Germinal center (tissue), 1 donor: ENCODE measurements at places on chromosomes 11 and 22.

DNA sequence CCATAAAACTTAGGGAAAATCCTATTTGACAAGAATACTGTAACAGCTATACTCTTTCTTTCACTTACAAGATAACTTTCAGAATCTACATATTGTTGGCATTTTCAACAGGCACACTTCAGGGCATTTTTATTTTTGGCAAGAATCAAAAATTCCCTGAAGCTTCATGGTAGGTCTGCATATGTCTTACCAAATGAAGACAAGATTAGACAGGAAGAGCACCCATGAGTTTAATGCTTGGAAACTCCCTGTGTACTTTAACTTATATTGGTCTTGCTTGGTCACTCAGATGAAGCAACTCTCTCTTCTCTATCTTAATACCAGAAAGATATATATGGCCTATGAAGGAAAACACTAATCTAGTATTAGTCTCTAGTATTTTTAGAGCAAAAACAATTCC is 137.7 kb downstream of the ATG16L2 start:
- peak; percentile 54 for DNase-seq

DNA sequence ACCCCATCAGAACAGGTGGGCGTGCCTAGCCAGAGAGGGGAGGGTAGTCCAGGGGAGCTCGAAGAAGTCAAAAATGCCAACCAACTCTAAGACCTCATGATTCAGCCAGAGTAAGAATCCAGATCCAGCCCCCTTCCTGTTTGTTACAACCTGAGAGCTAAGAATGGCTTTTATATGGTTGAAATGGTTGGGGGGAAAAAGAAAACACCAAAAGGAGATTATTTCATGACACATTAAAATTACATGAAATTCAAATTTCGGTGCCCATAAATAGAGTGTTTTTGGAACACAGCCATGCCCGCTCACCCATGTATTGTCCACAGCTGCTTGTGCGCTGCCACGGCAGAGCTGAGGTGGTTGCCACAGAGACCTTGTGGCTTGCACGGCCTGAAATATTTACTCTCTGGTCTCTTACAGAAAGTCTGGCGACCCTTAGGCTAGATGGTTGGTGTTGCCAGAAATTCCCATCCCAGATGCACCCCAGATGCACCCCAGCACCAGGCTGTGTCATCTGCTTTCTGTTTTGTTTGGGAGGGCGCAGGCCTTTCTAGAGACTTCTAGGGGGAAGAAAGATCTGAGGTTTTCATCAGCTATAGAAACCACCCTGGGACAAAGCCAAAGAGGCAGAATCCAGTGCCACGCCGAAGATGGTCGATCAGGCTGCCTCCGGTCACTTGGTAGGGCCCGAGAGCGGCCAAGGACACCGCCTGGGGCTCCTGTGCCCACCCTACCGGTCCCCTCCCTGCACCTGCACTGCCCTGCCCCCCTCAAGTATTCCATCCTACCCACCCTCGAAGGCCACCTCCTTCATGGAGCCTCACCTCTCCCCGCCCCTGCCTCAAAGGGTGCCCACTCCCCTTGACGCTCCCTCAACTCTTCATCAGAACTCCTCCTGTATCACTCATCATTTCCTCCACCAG is 80.2 kb downstream of the DSCAML1 start:
- no peak for DNase-seq

- DNase-seq = no peak
Observed at GRCh38 chr22:39738746-39739145, 154.8 kb downstream of the ENTHD1 start.

DNA sequence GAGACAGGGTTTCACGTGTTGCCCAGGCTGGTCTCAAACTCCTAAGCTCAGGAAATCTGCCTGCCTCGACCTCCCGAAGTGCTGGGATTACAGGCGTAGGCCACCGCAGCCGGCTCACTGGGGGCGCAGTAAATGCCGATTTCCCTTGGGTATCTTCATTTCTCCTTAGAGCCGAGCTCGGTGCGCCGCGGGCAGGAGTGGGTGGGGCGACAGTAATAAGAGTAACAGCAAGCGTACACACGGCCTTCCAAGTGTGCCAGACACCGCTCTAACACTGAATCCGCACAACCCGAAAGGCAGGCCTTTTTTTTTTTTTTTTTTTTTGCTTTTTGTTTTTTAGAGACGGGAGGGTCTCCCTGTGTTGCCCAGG is 500 bp upstream of the ADSL start:
- DNase-seq = peak; percentile 58

DNA sequence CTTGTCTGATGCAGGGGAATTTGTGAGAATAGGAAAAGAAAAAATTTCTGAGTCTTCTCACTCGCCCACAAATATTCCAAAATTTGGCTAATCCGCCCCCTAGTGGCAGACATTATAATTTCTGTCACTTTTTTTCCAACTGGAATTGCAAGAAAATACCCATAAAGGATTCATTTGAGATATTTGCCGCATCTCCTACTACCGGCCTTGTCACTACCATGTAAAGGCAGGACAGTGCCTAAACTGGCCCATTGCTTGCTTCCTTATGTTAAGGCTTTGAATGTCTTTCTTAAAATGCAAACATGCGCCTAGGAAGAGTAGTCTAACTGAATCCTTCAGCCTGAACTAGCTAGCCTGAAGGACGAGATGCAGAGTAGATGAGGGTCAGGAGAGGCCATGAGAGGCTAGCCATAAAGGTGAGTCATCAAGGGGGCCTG is 9.3 kb upstream of the CEP295 start:
- peak; percentile 15 for DNase-seq

DNA sequence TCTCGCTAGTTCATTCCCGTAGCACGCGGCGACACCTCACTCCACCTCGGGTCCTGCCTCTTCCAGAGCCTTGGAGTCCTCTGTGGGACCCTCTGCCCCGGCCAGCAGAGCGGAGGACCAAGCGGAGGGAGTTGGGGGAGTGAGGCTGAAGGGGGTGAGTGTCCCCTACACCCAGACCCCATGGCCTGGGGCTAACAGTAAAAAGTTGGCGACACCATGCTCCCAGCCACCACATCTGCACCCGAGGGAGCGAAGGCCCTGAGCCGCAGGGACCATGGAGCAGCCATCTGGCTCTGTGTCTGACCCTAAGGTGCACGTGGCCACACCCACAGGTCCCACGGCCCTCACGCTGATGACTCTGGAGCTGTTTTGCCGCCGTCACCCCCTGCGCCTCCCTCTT is 293.8 kb downstream of the BRD1 start:
- no peak for DNase-seq

GRCh38 chr22:41021061-41021612 is 70.0 kb downstream of the RBX1 start:
- DNase-seq = no peak

- no peak for DNase-seq
Observed at GRCh38 chr11:34135439-34135838, 30.0 kb downstream of the NAT10 start.

- no peak for DNase-seq
Observed at GRCh38 chr11:92460213-92460612, 235.6 kb downstream of the FAT3 start.

GRCh38 chr11:4610258-4610935 is 2.4 kb upstream of the TRIM68 start:
- DNase-seq = no peak

GRCh38 chr11:100639140-100639539 is 47.9 kb upstream of the ARHGAP42 start:
- DNase-seq = no peak

GRCh38 chr11:120214581-120214980 is 3.7 kb downstream of the OAF start:
- no peak for DNase-seq

- DNase-seq = no peak
Observed at GRCh38 chr11:111258046-111258445, 12.5 kb downstream of the POU2AF2 start.

DNA sequence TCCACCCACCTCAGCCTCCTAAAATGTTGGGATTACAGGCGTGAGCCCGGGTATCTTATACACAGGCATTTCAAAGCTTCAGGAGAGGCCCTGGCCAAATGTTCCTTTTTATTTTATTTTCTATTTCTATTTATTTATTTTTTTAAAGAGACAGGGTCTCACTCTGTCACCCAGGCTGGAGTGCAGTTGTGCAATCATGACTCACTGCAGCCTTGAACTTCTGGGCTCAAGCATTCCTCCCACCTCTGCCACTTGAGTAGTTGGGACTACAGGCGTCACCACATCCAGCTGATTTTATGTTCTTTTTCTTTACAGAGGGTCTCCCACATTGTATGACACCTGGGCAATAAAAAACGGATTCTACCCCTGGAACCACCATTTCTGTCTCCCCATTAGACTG is 71.2 kb downstream of the FBXO7 start:
- no peak for DNase-seq

DNA sequence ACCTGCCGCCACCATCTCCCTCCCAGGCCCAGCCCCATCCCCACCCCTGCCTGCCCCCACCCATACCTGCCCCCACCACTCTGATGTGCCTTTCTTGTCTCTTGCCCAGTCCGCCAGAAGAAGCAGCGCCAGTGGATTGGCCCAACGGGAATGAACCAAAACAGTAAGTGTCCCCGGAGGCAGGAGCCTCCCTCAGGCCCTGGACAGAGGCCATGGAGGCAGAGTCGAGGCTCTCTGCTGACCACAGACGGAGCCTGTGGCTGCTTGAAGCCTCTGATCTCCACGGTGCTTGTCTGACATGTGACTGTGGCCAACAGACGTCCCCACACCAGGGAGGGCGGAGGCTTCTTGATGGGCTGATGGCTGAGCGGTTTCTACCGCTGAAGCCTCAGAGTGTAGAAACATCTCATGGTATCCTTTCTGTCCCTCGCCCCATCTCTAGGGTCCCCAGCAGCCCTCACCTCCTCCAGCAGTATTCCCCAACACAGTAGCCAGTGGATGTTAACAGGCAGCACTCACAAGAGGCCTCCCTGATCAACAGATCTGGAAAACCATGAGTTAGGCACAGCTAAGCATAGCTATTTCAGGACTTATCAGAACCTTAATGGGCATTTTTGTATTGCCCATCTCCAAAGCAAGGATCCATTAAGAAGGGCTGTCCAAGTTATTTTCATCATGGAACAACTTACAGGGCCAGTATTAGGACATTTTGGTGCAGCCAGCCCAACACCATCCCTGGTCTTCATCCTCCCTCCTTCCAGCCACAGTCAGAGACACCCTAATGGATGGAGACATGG is 21.7 kb downstream of the CD5 start:
- DNase-seq = no peak

GRCh38 chr11:120744016-120744994 is 232.8 kb downstream of the GRIK4 start:
- no peak for DNase-seq

- no peak for DNase-seq
Observed at GRCh38 chr11:9047964-9048523, 43.4 kb downstream of the SCUBE2 start.

DNA sequence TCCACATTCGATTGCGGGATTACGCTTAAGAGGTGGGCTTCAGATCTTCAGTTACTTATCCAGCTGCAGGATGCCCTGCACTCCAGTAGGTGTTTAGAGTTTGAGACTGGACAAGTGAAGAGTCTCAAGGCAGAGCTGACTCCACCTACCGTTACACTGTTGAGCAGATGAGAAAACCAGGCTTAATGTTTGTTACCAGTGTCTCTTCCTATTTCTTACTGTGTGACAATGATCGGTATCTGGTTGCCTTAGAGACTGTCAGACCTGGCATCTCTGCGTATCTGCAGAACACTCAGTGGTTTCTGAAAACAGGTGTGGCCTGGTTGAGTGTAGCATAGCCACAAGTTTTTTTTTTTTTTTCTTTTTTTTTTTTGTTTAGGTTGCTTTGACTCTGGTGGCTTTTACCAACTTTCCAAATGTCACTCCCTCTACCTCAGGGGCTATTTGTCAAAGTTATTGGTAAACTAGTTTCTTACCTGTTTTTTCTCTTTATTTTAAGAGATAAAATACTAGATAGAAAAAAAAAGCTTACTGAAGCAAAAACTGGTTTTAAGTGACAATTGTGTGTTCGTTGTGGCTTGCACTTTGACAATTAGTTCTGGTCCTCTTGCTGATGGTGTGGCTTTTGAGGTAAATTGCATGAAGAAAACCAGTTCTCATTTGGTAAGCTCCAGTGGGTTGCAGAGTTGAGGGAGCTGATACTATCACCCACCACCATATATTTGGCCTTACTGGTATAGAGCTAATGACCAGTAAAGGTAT is 284.8 kb downstream of the ETS1 start:
- peak; percentile 43 for DNase-seq

- DNase-seq = no peak
Observed at GRCh38 chr11:13896175-13896980, 66.1 kb upstream of the SPON1 start.

DNA sequence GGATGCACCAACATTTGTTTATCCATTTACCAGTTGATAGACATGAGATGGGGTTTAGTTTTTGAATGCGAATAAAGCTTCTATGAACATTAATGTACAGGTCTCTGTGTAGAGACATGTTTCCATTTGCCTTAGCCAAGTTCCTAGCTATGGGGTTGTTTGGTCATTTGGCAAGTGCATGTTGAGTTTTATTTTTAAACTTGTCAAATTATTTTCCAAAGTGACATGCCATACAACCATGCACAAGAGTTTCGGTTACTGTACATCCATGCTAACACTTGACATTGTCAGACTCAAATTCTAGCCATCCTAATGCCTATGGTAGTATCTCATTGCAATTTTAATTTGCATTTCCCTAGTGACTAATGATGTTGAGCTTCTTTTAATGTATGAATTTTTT is 70.5 kb upstream of the PARVA start:
- DNase-seq = no peak

DNA sequence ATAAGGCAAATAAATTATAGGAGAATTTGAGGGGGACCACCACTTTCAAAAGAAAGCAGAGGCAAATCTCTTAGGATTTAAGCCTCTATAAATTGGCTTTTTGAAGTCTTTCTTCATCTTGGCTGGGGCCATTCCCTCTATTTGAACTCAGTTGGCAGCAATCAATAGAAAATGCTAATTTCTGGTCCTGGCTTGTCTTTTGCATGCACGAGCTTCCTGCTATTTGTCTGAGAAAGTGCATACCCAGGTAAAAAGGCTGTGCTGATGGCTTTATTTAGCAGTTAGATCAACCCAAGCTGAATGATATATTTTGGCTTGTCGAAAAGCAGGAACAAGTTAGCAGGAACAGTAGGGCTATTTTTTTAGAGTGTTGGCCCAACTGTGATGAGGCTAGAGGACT is 64.1 kb upstream of the GRAMD1B start:
- DNase-seq = no peak

DNA sequence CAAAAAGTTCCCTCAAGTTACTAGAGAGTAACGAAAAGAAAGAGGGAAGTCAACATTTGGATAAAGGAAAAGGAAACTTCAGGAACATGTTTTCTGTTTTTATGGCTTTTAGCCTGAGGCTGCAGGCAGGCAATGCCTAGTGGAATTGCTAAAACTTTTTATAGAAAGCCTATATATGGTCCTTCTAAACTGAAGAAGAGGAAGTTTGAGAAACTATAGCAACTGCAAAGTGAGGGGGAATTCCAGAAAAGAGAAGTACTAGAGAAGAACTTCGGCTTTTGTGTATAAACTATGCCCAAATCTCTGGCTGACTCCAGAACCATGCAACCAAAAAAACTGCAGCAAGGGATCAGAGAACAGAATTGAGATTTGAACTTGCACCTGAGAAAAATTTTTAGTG is 74.3 kb upstream of the ARHGAP42 start:
- DNase-seq = no peak
